Fibroblast of lung (primary cell): ENCODE measurements at places on chromosomes 6 and 20. TPM values are rescaled to one million over a fixed set of nuclear protein-coding genes. Genes with fewer than 3 reads are reported as not detected.

DNA sequence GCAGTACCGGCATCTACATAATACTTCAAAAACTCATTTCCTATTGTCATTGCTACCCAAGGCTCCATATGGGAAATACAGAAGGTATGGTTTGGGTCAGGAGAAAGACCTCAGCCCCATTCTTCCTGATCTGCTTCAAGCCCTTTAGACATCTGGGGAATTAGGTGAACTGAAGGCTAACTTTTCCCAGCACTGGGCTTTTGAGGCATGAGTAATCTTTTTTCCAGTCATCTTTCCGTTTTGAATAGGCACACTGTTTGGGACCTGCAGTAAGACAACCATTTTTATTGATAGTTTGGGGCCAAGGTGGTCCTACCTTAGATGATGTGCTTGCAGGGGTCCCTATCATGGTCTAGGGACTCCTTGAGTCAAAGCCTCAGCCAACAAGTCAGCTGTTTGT, 198.4 kb downstream of the HAO1 start:
- DNase-seq = peak; percentile 56

- DNase-seq = peak; percentile 60
Observed at GRCh38 chr6:157020398-157020797, 243.2 kb downstream of the ARID1B start.

DNA sequence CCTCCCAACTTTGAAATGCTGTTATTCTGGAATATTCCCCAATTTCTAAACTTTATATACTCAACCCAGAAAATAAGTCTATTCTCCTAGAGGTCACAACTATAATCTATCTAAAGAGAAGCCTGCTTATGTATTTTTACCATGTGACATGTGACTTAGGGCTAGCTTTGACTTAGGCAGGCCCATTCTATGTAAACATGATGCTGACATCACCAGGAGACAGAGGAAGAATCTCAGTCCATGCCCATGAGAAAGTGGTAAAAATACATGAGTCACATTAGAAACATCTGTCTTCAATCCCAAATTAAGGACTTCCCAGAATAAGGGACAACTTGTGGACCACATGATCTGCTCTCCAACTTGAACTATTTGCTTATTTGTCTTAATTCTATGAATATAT, 113.6 kb upstream of the ID4 start:
- peak; percentile 91 for DNase-seq

DNA sequence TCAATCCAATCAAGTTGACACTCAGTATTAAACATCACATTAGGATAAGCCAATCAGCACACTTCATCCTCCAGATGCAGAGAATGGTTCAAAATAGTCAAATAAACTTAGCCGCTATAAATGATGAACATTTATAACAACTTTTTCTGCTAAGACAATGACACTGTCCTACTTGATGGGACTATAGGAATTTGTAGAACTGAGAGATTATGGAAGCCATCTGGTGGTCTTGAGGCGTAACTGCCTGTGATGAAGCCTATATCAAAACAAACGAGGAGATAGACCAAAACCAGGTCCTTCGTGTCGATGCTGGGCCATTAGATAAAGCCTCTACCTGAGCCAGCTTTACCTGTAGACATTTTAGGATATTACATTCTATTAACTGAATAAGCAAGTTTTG, 631.1 kb downstream of the COL12A1 start:
- DNase-seq = peak; percentile 14

DNA sequence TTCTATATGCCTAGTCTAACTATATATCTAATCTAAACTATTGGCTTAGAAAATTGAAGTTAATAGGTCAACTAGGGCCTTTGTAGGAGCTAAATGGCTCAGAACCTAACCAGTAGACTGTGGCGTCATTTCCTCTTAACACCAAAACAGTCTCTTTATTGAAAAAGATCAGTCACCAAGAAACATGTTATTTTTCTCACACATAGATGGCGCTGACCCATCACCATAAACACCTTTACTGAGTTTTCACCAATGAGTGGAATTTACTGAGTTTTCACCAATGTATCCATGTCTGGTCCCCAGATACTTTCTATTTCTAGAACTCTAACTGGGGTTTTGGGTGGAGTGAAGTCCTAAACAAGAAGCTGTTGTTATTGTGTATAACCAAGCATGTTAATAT, 636.0 kb downstream of the BCKDHB start:
- DNase-seq = peak; percentile 62

- DNase-seq = no peak
Observed at GRCh38 chr6:49634092-49634835, 2.4 kb downstream of the RHAG start.

GRCh38 chr6:47034421-47034820, 7.7 kb downstream of the ADGRF1 start:
- no peak for DNase-seq

DNA sequence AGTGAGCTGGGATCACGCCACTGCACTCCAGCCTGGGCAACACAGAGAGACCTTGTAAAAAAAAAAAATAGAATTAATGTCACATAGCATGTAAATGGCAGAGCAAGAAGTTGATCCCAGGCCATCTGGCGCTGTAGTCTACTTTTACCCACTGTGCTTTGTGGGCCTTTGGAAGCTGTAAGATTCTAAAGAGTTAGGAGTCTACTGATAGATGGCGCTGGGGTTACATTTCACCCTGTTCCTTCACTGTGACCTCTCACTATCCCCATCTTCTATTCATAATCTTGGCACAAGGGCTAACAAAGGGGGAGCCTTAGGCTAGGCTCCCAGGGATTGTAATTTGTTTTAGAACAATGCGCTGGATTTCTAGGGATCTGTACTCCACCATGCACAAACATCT, 24.4 kb downstream of the SIRPD start:
- DNase-seq = no peak

- DNase-seq = no peak
Observed at GRCh38 chr6:142914937-142915697, 29.9 kb downstream of the HIVEP2 start.

GRCh38 chr6:108071736-108072276, 2.7 kb downstream of the OSTM1 start:
- no peak for DNase-seq

GRCh38 chr6:115442323-115442722, 618.4 kb downstream of the FRK start:
- DNase-seq = no peak

DNA sequence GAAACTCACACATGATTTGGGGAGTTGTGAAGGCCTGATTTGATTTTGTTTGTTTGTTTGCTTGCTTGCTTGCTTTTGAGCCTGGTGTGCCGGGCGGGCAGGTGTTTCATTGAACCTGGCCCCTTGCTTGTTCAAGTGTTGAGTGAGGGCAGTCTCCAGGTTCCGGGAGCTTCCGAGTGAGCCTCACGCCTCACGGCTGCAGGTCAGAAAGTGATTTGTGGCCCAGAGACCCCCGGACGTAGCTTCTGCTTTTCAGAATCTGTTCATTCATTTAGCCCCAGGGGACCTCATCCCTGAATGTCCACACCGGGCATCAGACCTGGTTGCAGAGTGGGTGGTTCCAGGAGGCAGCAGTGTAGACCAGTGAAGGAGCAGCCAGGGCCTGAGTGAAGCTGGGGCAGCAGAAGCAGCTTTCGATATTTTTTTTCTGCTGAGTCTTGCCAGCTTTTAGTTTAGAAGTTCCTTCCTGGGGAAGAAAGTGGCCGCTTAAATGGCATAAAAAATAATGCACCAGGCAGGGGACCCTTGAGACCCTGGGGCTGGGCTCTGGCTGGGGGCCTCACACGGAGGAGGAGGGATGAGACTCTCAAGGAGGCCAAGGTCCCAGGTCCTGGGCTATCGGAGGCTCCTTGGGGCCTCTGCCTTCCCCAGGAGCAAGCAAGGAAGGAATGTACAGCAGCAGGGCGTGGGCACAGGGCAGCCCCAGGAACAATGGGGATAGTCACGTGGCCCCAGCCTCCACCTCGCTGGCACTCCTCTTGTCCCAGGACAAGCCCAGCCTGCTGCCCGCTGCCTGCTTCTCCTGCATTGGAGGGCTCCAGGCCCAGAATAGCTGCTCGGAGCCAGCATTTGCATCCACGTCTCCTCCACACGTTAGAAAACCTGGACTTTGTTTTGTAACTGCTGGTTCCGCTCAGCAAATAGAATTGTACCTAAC, 89.2 kb upstream of the BHLHE23 start:
- DNase-seq = no peak

- DNase-seq = no peak
Observed at GRCh38 chr6:154307696-154308425, 48.7 kb downstream of the IPCEF1 start.

DNA sequence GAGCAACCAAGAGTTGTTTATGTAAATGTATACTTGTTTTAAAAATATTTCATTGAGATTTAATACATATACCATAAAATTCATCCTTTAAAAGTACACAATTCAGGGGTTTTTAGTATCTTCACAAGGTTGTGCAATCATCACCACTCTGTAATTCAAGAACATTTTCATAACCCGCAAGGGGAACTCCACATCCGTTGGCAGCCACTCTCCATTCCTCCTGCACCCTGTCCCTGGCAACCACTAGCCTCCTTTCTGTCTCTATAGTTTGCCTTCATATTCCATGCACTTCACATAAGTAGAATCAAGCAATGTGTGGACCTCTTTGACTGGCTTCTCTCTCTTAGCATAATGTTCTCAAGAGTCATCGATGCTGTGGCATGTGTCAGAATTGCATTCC, 104.2 kb upstream of the PDE10A start:
- DNase-seq = peak; percentile 29

GRCh38 chr6:108739496-108740330, 108.5 kb upstream of the ARMC2 start:
- DNase-seq = no peak

GRCh38 chr6:160226118-160226591, 32.5 kb downstream of the SLC22A2 start:
- DNase-seq = no peak

DNA sequence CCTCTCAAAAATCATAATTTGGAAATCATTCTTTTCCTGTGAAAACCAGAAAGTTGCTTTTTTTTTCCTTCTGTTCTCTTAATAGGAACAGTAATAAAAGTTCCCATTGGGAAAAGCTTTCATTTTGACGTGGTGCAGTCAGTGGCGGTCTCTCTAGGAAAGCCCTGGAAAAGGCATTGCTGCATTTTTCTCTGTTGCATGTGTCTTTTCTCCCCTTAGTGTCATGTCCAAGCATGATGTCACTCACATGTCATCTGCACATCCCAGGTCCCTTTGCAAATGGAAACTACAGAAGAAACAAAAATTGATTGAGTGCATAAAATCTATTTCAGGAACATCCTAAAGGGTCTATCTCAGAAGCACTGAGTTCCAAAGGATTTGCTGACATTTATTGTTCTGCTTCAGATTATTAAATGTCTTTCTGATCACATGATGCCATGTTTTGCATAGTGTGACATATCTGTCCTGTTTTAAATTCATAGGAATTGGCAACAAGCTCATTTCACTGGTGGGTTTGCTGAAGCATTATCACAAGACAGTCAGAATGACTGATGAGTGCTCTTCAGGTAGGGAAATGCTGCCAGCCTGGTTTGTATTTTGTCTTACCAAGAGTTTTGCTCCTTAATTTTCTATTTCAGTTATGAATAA, 208.7 kb downstream of the SOX4 start:
- no peak for DNase-seq

DNA sequence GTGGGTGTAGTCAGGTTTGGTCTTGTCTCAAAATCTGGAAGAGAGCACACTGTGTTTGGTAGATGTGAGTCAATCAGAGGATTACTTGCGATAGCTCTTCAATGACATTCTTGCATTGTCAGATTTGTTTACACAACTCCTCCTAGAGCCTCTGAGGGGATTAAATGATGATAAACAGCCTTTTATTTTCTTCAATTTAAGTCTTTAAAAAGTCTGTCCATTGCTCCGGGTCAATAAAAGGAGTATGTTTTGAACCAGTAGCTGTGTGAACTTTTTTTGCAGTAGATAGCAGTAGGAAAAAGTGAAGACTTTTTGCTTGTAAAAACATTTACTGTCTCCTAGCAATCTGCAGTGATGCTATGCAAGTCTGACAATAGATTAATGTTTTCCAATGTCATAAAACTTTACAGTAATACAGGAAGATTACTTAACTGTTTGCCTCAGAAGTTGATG, 49.9 kb downstream of the GJA1 start:
- no peak for DNase-seq

DNA sequence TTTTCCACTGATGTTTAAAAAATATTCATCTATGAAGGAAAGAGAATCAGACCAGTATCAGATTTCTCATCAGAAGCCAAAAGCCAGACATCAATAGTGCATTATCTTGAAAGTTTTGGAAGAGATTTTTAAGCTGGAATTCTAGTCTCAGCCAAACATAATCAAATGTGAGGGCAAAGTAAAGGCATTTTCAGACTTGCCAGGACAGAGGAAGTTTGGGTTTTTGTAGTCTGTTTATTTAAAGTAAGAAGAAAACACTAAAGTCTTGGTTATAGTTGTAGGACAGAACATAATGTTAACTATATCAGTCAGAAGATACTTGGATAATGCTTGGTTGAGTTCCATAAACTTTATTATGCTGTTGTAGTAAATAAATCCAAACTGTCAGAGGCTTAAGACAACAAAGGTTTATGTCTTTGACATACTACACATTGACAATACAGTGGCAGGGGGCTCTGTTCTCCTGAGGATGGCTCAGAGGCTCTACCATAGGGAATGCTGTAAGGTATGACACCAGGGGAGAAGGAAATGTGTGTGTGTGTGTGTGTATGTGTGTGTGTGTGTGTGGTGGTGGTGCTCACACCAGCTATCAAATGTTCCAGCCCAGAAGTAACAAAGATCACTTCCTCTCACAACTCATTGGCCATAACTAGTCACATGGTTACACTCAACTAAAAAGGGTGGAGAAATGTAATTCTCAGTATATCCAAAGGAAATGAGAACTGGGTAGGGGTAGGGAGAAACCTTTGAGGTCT, 26.7 kb upstream of the YWHAB start:
- DNase-seq = peak; percentile 4

- DNase-seq = peak; percentile 65
Observed at GRCh38 chr6:113636357-113636824, 220.8 kb upstream of the MARCKS start.

GRCh38 chr20:3712279-3712873, at the start of gene SIGLEC1:
Gene SIGLEC1, minus strand, starts transcription at chr20:3712600. Its CDS starts 5,472 bp downstream, at chr20:3707128.
- DNase-seq = no peak

DNA sequence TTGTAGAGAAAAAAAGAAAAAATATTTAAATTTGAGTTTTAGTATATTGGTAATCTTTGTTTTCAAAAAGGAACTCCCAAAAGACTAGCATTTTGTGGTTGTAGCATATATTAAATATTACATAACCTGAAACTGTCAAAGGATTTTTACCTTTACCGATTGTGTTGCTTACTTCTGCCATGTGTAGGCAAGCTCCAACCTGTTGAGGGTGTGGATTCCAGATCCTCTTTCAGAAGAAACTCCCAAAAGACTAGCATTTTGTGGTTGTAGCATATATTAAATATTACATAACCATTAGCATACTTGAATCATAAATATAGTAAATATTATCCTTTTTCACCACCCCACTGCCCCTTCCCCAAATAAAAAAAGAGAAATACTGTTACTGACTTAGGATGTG, 3.2 kb downstream of the DSE start:
- no peak for DNase-seq

- no peak for DNase-seq
Observed at GRCh38 chr6:41637194-41638001, 870 bp upstream of the MDFI start.

The KCNK17 gene
- total RNA-seq = not detected in 2 replicates

The LAMA5 gene
- total RNA-seq = 47.0 and 81.6 TPM in 2 replicates

The COL21A1 gene
- 2.3 and 6.9 TPM in 2 replicates for total RNA-seq

The TCP11 gene
- total RNA-seq = 0.17 and 0.51 TPM in 2 replicates

The SDHAF4 gene
- 8.7 and 9.2 TPM in 2 replicates for total RNA-seq

The SLC22A23 gene
- total RNA-seq = 3.0 and 5.1 TPM in 2 replicates

The PRDM1 gene
- 2.3 and 5.4 TPM in 2 replicates for total RNA-seq

The POM121L2 gene
- not detected in 2 replicates for total RNA-seq

The LST1 gene
- not detected in 2 replicates for total RNA-seq

The TLDC2 gene
- under 0.01 TPM in 1 of 2 replicates, not detected in the other for total RNA-seq

The RIPOR2 gene
- total RNA-seq = 0.51 and 3.6 TPM in 2 replicates
